NCI-H1417 treated with DMSO at 0.1 percent for 48 hours (cell line): ENCODE measurements at places on chromosomes 5 and 9.

DNA sequence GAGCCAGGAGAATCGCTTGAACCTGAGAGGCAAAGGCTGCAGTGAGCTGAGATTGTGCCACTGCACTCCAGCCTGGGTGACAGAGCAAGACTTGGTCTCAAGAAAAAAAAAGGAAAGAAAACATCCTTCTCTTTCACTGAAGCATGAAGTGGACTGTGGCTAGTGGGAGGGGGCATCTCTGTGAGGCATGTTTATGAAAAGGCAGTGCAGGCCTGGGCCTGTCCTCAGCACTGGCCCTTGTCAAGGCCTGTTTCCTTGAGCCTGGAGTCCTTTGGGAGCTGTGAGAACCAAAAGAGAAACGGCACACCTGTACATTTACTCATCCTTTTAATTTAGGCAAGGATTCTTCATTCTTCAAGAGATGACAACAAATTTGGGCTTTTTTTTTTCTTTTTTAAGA, 18.3 kb upstream of the FUBP3 start:
- peak; percentile 15 for DNase-seq

DNA sequence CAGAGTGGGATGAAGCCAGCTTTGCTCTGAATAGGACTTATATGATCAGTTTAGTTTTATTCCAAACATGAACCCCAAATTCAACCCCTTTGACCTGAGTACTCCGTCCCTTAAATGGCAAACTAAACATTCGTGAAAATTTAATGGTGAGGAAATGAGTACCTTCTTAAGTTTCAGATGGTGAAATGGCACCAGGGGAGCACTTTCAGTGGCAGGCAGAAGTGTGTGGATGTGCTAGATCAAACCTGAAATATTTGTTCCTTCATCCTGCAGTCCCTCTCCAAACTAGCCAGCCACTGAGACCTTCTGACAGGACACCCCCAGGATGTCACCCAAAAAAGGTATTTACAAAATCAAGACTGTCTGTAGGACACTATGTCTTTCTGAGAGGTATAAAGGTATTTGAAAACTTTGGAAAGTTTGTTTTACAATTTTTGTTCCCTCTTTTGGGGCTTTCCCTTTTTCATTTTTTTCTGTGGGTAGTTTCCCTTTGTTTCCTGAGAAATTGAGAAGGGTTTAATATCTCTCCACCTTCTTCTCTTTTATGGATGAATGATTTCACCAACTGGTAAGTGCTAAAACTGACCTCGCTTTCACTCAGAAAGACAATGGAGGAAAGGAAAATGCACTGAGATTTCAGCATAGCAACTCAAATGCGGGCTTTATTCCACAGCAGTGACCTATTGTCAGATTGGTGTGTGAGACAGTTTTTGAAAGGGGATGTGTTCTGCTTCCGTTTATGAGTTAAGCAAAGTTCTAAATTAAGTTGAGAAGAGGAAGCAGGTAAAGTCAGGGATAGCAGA, 127.1 kb downstream of the TMC1 start:
- no peak for DNase-seq

GRCh38 chr9:130394320-130394719, 50.4 kb upstream of the ASS1 start:
- DNase-seq = no peak

DNA sequence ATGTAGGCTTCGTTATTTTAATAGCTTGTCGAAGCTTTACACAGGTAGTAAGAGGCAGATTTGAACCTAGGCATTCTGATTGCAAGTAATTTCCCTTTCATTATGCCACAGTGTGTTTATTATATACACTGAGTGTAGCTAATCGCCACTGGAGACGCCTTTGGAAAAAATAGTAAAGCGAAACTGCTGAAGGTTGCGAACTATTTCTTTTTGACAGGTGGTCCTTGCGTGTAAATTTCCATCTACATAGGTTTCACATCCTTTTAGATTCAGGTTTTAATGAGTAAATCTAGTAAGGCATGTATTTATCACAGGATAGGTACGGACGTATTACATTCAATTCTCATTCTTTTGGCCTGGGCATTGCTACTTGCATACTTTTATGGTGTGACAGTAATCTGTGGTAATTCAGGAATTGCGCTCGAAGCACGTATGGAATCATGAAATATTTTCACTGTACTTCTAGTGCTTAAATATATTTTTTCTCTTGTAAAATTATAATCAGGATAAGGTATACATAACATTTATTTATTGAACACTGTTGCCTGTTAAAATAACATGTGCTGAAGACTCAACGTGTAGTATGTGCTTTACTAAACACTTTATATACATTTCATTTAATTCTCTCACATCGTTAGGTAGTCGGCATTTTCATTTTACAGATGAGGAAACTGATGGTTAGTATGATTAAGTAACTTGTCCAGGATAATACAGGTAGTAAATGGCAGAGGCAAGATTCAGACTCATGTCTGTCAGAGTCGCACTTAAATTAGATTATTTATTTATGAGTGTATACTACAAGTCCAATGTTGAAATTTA, 1.8 kb downstream of the MARCHF6 start:
- no peak for DNase-seq

DNA sequence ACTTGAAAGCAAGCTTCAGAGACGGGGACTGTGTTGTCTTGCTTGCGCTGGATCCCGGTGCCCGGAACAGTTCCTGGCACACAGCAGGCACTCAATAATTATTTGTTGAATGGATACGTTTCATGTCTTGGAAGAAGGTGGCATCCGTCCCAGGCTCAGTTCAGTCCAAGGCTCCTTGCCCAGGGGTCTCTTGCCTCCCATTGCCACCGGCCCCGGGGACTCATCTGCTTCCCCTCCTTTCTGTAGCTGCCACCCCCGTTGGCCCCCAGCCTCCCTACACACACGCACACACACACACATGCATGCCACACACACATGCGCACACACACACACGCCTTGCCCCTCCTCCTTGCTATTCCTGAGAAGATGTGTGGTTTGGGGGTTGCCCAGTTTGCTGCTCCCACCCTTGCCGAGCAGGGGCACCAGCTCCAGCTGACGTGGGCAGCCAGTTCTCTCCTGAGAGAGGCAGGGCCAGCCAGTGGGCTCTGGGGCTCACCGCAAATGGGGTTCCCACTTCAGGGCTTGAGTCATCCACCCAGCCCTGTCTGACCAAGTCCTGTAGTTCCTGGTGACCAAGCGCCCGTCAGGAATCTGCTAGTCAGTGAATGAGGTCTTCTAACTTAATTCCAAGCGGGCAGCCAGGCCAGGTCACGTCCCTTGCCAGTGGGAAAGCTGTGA, 41.8 kb downstream of the HK3 start:
- no peak for DNase-seq

GRCh38 chr5:151148583-151148982, 9.0 kb downstream of the ANXA6 start:
- DNase-seq = no peak

DNA sequence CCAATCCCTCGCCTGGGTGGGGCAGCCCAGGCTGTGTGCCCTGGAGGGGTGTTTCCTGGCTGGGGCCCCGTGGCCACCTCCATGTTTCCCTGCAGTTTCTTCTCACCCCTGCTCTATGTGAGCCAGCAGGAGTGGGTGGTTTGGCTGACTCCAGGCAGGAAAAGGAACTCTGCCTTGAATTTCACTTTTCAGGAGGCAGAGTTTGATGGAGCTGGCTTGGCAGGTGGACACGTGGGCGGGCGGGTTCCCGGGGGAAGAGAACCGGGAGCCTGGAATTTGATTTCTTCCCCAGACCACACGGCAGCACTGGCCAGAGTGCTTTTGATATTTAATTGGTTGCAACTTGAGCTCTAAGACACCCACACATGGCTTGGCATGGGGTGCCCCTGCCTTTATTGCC, 119.8 kb upstream of the PANK3 start:
- no peak for DNase-seq

GRCh38 chr9:98472216-98472615, 216.8 kb upstream of the TBC1D2 start:
- no peak for DNase-seq
